ENCODE measurements at places on chromosomes 3 and 15.

DNA sequence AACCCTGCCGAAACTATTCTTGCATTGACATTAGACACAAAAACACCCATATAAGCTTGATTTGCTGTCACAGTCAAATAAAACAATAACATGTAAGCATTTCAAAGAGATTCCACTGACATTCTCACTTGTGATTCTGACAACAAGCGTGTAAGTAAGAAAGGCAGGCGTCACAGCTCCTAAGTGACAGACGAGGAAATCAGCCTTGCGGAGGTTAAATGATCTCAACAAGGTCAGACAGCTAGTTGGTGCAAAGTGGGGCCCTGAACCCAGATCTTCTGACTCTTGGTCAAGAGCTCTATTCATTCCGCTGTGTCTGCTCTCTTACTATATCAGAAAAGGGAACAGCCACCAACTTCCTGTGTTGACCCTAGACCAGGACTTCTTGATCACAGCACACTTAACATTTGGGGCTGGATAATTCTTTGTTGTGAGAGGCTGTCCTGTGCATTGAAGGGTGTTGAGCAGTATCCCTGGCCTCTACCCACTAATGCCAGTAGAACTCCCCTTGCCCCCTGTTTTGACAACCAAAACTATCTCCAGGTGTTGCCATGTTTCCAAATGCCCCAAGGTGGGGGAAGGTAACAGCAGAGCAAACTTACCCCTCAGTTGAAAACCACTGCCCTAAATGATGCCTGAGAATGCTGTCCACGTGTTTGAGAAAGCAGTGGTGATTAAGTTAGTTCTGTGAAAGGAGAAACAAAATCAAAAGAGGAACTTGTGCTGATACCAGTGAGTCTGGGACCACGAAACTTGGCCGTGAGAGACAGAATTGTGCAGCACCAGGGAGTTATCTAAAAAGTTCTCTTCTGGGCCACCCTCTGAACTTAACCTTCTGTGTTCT lies 86.1 kb downstream of the LIPC start:
- DNase-seq: no peak

GRCh38 chr3:143812481-143812880 lies 35.8 kb downstream of the SLC9A9 start:
- no peak for DNase-seq

GRCh38 chr15:86231864-86232721 lies 152.4 kb downstream of the AGBL1 start:
- DNase-seq: no peak

DNA sequence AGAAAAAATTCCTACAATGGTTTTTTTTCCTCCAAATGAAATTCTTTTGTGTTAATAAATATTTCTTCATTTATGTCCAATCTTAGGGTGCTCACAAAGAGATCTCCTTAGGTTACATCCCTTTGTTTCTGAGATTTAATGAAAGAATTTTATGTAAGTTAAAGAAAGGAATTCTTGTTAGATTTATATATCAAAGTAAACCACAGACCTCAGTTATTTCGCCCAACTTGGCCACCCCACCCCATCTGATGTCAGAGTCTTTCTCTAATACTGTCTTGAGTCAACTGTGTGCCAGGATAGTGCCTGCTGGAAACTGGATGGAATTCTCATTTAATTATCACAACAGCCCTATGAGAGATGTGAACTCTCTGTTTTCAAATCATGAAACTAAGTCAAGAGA lies 259.9 kb downstream of the OPA1 start:
- no peak for DNase-seq

GRCh38 chr3:99475229-99475628 lies 163.2 kb upstream of the COL8A1 start:
- no peak for DNase-seq

GRCh38 chr15:27408428-27408827 lies 437.4 kb downstream of the GABRG3 start:
- DNase-seq: no peak

All from coronary artery (tissue), 2 donors.